AG09309 (cell line): ENCODE measurements at places on chromosomes 5 and 9.

GRCh38 chr5:89110916-89111646 is 228.1 kb upstream of the MEF2C start:
- no peak for DNase-seq

DNA sequence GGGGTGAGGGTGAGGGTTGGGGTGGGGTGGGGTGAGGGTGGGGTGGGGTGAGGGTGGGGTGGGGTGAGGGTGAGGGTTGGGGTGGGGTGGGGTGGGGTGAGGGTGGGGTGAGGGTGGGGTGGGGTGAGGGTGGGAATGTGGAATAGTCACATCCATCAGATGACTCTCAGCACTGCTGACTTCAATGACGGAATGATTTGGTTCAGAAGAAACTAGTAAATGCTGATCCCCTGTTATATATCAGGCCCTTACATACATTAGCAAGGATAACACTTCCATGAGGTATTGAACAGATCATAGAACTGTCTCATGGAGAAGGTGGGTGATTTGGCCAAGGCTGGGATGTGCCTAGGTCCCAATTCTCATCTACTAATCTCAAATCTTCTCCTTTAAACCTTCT is 24.5 kb upstream of the C5orf47 start:
- DNase-seq: no peak

DNA sequence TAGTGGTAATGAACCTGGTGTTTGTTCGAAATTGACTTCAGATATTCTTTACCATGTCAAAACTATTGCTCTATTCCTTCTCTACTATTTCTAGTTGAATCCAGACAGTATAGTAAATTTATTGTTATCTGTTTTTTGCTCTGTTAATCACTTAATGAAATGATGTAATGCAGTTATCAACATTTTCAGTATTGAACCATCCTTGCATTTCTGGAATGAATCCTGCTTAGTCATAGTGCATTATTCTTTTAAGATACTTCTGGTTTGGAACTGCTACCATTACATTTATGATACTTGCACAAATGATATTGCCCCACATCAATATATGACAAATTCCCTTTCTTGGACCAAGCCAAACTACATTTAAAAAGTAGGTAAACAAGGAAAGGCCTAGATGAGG is 554.0 kb upstream of the KLF4 start:
- DNase-seq: no peak

- DNase-seq: no peak
Observed at GRCh38 chr9:5428794-5429528, 8.8 kb downstream of the PLGRKT start.

DNA sequence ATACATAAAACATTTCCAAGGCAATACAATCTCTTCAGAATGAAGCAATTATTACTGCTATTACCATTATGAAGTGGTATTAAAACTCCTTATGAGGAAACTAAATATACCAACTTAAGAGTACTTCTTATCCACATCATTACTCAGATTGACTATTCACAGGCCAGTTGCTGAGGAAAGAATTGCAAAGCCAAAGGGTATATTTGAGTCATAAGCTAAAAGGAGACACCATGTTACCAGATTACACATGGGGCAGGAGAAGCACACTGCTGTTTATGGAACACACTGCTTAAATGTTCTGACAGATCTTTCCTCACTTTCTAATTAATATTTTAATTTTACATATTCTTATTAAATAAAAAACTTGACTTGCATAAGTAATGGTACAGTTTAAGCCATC is 1726.4 kb upstream of the NUDT12 start:
- DNase-seq: no peak

- no peak for DNase-seq
Observed at GRCh38 chr5:7242118-7242710, 153.7 kb upstream of the ADCY2 start.

DNA sequence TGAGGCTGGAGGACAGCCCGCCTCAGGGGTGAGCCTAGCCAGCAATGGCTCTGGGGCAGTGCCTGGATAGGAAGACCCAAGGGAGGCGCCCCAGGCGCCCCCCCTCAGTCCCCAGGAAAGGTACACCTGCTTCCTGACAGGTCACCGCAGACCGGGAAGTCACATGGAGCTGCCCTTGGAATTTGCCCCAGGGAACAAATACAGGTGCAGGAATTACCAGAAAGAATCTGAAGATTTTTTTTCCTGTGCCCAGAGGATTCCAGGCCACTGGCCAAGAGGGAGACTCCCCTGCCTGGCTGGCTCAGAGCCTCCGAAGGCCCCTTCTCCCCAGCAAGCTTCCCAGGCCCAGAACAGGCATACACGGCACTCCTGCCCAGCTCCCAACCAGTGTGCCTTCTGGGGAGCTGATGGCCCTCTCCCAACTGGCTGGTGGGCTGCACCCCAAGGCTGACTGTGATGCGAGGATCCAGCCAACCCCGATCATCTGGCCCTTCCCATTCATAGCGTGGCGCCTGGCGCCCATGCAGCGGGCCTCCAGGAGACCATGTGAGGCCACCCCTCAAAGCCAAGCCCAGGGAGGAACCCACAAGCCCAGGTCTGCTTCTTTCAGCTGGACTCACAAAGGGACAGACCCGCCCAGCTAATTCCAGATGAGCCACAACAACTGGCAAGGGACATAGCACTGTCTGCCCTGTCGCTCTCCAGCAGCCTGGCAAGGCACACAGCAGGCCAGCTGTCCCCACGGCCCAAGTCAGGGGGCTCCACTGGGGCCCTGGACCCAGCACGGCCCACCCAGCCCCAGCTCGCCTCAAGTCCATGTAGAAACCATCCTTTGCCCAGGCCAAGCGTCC is 2.3 kb downstream of the TPRN start:
- DNase-seq: no peak

DNA sequence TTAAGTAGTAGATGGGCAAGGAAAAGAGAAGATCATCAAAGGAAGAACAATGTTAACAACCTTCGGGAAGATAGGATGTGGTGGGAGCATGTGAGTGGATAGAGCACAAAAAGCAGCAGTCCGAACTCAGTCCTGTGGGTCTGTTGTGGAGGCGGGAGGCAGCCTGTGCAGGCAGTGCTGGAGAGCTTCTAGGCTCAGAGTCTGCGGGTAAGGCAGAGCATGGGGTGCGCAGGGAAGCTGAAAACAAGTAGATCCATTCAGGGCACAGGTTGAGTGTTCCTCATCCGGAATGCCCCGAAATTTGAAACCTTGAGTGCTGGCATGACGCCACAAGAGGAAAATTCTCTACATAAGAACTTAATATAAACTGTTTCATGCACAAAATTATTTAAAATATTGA is 84.9 kb downstream of the PPIC start:
- no peak for DNase-seq

DNA sequence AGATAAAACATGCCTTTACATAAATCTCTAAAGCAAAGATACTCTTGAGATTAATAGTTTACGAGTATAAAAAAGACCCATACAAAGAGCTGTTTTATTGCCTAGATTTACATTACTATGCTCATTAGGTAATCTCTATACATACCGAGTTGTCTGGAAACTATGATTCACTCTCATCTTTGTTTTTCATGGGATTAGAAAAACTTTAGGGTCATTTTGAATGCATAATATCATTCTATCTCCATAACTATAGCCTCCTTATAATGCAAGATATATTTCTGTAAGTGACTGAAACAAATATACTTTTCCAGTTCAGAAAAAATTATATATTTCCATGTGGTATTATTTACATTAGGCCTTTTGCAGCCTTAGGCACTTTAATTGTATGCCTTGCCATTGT is 1088.7 kb upstream of the ARRDC3 start:
- DNase-seq: no peak

DNA sequence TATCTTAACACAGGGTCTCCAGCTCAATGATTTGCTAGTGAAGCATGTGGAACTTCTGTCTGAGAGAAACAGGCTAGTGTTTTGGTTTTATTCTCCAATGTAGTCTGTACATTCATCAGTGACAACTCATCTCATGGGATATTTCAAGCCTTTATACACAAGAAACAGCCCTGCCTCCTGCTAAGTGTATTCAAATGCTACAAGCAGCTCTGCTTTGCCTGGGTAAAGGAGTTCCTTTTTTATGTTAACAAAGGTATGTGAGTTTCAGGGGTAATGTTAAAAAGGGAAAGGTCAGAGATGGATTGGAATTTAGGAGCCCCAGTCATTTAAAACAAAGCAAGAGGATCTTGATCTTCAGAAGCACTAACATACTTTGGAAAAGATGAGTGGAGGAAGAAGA is 498.7 kb downstream of the ISL1 start:
- no peak for DNase-seq

- DNase-seq: no peak
Observed at GRCh38 chr5:8081179-8081578, 212.2 kb downstream of the MTRR start.

DNA sequence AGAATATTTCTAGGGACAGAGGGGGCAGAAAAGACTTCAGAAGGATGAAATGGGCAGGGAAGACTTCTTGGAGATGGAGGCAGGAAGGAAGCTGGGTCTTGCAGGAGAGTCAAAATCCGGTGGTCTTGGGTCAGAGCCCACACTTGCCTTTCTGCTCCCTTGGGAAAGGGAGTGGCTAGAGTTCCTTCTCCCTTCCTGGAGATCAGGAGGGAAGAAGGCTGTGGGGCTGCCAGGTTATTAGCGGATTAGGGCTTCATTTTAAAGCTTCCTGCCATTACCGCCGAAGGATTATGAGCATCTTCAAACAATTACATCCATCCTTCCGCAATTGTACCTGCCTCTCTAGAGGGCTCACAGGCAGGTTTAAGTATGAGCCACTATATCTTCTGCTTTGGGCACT is 19.2 kb upstream of the SYNPO start:
- DNase-seq: no peak

- no peak for DNase-seq
Observed at GRCh38 chr9:136734837-136735496, 7.8 kb downstream of the LCN10 start.

DNA sequence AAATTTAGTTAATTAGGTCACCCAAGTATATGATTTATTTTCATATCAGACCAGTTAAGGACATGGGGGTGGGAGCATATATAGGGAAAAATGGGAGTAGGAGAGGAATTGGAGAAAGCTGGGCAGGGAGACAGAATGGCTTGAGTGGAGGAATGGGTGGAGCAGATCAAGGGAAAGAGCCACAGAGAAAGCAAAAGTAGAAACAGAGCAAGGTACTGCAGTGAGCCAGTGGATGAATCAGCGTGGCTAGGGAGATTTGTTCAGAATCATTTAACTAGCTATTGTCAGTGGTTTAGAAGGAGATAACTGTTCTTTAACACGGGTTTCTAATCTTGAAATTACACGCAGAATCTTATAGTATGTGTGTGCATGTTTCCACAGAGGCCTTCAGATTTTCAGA is 37.4 kb downstream of the SNX24 start:
- DNase-seq: no peak

GRCh38 chr5:76737846-76738245 is 21.9 kb downstream of the F2R start:
- no peak for DNase-seq

GRCh38 chr5:149013796-149014195 is 49.1 kb downstream of the SH3TC2 start:
- DNase-seq: no peak

DNA sequence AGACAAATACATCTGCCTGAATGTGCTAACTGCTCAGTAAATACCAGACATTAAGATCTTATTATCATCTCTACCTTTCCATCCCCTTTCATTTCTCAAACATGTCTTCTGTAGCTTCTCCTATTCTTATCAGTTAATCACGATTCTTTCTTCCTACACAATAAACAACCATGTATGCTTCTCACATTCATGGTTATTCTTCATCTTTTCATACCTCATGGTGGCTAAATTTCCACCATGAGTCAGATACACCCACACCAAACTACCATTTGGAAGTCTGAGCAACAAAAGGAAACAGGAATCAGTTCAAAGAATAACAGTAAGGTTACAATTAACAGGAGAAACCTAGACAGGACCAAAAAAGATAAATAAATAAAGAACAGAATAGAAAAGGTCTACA is 7.7 kb downstream of the ZNF622 start:
- DNase-seq: no peak

GRCh38 chr5:127840198-127840524 is 137.0 kb downstream of the CCDC192 start:
- no peak for DNase-seq

DNA sequence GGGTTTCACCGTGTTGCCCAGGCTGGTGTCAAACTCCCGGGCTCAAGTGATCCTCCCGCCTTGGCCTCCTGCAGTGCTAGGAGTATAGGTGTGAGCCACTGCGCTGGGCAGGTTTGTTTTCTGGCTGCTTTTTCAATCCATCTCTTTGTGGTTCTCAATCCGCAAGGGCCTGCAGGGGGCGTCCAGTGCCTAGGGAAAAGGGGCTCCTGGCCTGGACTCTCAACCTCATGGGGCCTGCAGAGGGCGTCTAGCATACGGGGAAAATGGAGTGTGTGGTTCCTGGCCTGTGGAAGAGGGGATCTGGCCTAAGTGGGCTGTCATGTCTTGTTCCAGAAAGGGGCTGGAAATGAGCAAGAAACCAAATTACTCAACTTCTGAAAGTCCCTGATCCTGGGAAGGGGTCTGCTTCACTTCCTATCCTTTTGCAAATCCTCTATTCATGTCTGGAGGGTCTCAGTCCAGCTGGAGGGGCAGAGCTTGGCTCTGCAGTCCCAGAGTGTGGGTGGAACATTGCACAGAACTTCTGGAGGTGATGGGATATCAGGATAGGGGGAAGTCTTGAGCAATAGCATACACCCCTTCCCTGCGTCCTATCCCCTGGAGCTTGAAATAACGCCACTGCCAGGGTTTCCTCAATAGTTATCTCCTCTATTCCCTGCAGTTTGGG is 12.7 kb upstream of the CCL27 start:
- no peak for DNase-seq

- no peak for DNase-seq
Observed at GRCh38 chr9:133606708-133607025, 2.5 kb downstream of the FAM163B start.

GRCh38 chr5:73640861-73641320 is 14.9 kb downstream of the ARHGEF28 start:
- DNase-seq: no peak

DNA sequence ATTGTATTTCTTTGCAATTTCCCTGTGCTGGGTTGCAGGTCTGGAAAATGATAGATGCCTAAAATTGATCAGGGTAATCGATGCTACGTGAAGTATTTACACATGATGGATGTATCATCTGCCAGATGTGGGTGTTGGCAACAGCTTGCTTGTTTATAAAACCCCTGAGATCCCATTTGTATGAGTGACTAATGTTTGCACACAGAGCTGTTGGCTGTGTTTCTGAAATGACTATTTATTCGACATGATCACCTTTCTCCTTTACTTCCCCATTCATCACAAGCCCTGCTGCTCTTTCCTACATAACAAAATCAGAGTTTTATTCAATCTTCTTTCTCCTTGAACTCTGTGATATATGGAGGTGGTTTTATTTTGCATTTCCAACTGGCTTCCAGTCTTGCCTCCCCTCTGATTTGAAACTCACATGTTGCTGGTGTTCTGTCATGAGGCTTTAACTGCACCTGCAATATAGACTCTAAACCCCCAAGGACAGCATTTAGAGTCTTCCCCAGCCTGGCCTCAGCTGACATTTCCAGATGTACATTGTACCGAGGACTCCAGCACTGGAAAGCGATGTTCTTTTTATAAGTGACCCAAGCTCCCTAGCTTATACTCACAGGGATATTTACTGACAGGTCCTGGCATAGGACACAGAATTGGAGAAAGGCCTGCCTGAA is 50.7 kb upstream of the SHB start:
- no peak for DNase-seq
